Activated naive CD4-positive, alpha-beta T cell (primary cell): ENCODE measurements at places on chromosomes 6 and 20.

DNA sequence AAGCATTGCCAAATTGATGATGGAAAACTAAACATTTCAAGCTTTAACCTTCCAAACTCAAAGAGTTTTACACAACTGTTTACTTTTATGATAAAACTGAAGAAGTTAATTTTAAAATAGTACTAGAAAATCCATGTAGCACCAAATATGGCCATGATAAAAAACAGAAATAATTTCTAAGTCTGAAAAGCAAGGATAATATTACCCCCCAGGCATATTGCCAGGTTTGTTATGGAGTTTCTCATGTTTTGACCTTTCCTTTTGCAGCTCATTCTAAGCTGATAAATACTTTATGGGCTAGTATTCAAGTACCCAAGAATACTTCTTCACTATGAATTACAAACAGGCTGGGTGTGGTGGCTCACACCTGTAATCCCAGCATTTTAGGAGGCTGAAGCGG lies 209.9 kb upstream of the ZFP64 start:
- no peak for DNase-seq

- no peak for DNase-seq
These were observed 92.4 kb downstream of the COL12A1 start for GRCh38 chr6:75113446-75113845.

DNA sequence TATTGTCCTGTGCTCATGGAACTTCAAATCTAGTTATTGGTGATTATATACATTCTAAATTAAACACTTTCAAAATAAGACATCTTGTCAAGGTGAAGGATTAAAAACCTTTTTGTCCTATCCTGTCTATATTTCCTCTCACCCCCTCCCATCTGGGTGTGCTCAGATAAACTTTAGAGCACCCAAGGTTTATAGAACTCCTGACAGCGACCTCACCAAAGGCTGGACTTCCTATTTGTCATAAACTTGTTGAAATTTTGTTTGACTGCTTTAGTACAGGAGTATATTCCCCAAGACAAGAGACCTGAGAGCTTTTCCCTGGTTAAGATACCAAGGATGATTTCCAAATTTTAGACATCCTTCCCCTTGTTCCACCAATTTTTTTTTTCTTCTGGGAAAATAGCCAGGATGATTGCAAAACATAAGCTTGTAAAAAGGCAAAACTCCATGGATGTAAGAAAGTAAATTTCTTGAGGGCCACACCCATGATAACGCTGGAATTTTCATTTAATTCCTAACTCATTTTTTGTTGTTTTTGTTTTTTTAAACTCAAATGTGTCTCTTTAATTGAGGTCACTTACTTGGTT lies 33.0 kb downstream of the CARMIL1 start:
- no peak for DNase-seq

GRCh38 chr20:10799735-10800134 lies 125.9 kb upstream of the JAG1 start:
- no peak for DNase-seq

DNA sequence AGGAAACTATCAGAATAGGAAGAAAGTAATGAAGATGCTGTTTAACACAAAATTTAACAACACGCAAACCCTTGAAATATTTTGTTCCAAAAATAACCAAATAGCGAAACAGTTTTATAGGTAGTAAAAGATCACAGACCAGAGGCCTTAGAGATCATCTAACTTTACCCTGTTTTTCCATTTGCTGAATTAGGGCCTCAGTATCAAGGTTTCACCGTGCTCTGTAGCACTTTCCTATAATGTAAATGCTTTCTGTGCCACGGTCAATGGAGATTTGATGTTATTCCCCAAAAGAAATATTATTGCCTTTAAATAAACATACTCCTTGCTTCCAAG lies 23.7 kb downstream of the EPB41L2 start:
- no peak for DNase-seq
